ENCODE measurements at places on chromosomes 16 and 17. TPM values are rescaled to one million over a fixed set of nuclear protein-coding genes. Genes with fewer than 3 reads are reported as not detected.

DNA sequence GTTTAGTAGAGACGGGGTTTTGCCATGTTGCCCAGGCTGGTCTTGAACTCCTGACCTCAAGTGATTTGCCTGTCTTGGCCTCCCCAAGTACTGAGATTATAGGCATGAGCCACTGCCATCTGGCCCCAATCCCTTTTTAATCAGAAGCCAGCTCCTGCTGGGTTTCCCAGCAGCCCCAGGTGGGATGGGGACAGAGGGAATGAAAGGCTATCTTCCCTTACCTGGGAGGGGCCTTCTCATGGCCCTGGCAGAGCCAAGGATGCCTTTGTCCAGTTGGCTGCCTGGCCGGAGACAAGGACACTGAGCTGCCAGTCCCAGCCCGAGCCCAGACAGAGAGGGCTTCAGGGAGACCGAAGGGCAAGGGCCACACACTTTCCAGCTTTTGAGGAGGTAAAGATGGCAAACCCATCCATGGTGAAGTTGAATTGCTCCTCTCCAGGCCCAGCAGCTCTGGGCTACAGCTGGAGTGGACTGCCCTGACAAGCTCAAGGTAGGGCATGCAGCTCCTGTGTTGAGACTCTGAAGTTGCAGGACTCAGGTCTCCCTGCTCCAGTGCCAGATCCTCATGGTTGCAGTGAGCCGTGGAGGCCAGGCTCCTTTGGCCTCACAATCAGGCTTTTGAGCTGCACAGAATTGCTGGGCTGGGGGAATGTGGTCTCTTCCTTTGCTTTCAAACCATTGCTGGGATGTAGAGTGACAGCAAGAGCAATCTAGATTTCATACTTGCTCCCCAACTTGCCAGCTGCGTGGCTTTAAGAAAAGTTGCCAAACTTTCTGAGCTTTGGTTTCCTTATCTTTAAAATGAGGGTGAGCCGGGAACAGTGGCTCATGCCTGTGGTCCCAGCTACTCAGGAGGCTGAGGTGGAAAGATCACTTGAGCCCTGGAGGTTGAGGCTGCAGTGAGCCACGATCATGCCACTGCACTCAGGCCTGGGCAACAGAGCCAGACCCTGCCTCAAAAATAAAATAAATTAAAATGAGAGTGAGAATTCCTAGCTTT is 44.5 kb upstream of the IL34 start:
- no peak for DNase-seq

DNA sequence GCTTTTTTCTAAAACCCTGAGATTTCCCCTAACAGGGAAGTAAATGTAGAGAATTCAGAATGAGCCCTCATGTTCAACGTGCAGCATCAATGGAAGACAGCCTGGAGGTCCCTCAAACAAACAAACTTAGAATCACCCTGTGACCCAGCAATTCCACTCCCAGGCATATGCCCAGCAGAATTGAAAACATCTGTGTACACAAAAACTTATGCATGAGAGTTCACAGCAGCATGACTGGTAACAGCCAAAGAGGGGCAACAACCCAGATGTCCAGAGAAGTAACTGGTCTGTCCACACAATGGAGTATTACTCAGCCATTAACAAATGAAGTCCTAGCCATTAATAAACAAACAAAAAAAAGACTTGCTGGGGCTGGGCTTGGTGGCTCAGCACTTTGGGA is 252.7 kb downstream of the PARN start:
- DNase-seq = no peak

DNA sequence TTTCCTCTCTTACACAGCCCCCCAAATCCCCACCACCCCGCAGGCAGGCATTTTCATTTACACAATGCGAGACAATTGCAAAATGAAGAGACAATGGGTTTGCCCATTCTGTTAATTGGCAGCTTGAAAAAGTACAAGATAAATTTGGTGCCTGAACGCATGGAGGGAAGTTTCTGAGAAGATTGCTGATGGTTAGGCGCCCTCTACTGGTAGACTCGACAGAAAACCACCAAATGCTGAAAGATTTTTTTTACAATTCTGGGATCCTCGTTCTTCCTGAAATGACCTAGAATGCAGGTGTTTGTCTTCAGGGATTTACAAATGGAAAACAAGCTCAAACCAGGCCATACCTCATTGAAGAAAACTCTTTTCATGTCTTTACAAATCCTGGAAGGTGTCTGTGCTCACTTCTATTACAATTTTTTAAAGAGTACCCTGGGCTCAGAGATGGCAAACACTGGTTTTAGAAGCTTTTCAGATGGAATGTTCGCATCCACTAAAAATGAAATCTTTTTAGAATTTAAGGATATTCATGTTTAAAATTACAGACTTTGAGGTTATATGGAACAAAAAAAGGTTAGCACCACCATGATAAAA is 338.5 kb downstream of the PMP22 start:
- DNase-seq = peak; percentile 74

GRCh38 chr16:4606354-4606753 is 8.3 kb downstream of the UBALD1 start:
- no peak for DNase-seq

DNA sequence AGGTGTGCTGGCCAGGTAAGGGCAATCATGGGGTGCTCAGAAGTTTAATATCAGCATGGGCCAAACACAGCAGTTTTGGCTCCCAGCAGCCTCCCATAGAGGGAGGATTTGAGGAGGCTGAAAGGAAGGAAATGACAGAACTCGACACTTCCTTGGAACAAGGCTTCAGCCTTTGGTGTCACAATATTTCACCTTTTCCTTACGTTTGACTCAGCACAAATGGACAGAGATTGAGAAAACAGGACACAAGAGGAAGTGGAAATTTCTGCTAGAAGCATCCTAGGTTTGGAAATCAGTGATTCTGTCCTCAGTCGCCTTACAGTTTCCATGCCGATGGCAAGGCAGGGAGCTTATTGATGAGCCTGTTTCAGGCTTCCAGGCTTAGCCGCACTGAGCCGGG is 181.4 kb downstream of the MAF start:
- DNase-seq = no peak

DNA sequence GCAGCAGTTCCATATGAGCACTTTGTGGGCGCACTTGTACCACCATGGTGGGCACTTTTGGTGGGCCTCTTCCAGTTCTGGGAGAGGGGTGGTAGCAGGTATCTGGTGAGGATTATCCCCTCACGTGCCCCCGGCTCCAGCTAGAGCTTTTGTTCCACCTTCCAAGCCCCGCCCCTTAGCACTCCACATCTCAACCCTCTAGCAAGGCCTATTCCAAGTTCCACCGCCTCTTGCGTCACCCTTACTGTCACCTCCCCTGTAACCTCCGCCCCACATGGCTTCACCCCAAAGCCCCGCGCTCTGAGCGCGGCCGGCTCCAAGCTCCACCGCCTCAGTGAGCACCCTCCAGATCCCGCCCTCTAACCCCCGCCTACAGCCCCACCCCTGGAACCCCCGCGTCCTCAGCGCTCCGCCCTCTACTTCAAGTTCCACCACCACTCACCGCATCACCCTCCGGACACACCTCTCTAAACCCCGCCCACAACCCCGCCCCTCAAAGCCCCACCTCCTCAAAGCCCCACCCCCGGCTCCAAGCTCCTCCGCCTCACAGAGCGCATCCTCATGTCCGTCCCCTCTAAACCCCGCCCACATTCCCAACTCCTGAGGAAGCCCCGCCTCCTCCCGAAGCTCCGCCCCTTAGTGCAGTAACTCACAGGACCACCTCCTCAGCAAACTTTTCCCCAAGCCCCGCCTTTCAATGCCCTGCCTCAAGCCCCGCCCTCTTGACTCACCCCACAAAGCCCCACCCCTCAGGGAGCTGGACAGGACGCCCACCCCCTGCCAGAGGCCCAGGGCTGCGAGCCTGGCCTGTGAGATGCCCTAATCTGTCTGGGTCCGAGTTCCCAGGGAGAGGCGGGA is 11.1 kb downstream of the SCN4A start:
- no peak for DNase-seq

- DNase-seq = no peak
Measured at GRCh38 chr16:1984347-1985225, 593 bp downstream of the GFER start.

DNA sequence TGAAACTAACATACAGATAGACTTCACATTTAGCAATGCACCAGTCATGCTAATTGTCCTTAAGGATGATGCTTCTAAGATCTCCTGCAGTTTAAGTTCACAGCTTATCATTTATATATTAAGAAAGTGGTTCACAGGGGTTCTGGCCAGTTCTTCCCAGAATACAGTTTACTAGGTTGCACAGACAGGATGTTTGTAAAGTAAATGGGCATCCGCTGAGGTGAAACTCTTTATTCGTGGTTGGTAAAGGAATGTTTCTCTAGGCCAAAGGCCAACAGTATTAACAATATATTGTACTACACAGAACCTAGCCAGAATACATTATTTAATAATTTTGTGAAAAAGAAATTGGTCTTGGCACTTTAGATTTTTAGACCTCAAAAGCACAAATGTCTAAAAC is 1427.3 kb downstream of the CDH8 start:
- DNase-seq = no peak

GRCh38 chr16:31186930-31187807 is 7.2 kb downstream of the FUS start:
- no peak for DNase-seq

GRCh38 chr17:78314683-78315354 is 45.1 kb downstream of the SOCS3 start:
- no peak for DNase-seq

GRCh38 chr17:76106703-76107102 is 3.1 kb upstream of the EXOC7 start:
- peak; percentile 32 for DNase-seq

DNA sequence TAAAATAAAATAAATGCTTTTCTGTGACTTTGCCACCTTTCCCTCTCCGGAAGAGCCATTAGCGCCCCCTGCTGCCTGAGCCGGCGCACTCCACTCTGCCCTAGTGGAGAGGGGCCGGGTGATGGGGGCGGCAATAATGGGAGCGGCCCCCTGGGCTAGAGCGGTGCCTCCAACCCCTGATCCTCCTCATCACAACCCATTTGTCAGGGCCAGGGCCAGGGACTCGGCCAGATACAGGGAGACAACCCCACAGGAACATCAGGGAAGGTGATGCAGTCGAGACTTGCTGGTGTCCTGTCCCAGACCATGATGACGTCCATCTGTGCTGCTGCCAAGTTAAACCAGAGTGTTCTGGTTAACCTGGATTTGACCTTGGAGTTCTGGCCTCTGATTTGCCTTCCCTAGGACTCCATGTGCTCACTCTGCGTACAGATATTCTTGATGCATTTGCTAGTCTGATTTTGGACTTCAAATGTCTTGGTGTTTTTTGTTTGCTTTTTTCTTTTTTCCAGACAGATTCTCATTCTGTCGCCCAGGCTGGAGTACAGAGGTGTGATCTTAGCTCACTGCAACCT is 46.1 kb upstream of the BPTF start:
- peak; percentile 77 for DNase-seq

DNA sequence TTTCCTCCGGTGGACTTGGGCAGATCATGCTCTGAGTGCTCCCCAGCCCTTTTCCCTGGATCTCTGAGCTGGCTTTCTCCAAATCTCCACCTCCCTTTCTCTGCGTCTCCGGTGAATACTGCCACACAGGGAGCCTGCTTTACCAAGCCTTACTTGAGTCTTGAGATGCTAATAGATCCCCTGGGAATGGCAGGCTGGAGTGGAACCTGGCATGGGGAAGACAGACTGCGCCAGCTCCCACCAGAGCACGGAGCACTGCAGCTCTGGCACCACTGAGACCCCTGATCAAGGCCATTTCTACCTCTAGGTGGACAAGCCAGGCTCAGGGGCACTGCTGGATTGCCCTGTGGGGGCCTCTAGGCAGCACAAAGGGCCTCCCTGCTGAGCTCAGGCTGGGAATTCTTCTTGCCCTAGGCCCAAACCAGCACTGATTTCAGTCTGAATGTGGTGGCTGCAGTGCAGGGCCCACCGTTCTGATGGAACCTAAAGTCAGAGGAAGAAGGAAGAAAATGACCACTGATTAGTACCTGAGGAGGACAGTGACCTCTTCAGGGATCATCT is 74.3 kb upstream of the CRHR1 start:
- no peak for DNase-seq

DNA sequence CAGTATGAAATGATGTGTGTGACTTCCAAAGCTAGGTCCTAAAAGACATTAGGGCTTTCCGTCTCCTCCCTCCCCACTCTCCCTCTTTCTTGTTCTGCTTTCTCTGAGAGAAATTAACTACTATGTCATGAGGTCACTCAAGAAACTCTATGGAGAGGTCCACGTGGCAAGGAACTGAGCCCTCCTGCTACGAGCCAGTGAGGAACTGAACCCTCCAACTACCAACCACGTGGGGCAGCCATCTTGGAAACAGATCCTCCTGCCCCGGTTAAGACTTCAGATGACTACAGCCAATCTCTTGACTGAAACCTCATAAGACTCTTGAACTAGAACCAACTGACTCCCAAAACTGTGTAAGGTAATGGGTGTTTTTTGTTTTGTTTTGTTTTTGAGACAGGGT is 4.2 kb upstream of the ALOX15 start:
- DNase-seq = no peak

DNA sequence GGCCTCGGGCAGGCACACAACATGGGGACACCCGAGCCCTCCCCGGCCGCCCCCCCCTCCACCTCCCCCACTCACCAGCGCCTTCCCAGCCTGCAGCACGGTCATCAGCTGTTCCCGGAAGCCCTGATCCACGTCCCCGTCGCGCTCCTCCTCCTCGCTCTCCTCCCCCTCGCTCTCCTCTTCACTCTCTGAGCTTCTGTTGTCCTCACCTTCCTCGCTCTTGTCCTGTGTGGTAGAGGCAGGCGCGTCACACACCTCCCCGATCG is 10.3 kb downstream of the MYBBP1A start:
- no peak for DNase-seq

GRCh38 chr16:50274326-50275097 is 8.2 kb downstream of the ADCY7 start:
- DNase-seq = no peak

DNA sequence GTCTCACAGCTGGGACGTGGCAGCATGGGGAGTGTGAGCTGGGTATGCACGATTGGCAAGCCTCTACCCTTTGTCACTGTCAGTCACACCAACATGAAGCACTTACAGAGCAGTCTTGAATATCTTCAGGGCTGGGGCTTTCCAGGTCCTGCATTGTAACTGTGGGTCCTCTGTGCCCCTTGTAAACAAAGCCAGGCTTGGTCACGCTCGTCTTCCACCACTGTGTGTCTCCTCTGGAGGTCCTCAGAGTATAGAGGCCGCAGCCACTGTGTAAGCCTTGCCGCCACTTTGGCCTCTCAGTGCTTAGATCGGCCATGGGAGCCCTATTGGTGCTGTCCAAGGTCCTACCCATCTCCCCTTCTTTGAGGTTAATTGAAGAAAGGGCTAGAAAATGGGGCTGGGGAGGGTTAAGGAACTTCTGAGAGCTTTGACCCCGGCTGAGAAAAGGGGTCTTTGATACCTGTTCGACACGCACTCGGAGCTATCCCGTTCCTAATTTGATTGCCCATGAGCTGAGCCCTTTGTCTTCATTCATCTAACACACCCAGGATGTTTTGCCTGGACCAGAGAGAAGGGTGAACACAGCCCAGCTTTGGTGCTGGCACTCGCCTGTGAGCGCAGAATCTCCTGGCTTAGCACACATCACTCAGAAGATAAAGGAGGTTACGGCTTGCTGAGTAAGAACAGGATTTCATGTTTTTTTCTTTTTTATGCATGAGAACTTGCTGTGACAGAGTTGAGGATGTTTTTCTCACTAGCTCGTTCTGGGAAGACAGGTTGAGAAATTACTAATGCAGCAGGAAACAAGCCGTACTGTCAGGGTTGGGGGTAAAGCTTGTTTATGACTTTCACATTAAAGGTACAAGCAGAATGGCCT is 267.9 kb downstream of the CPPED1 start:
- DNase-seq = peak; percentile 30

The CCR7 gene
- polyA plus RNA-seq = 0.53 TPM

The RARA gene
- polyA plus RNA-seq = 53.1 TPM

The SLC6A4 gene
- polyA plus RNA-seq = 1.4 TPM

The FAM20A gene
- 7.5 TPM for polyA plus RNA-seq

The PRDM7 gene
- polyA plus RNA-seq = not detected

The CDT1 gene
- polyA plus RNA-seq = 9.8 TPM

The CBX4 gene
- polyA plus RNA-seq = 5.9 TPM

The STH gene
- not detected for polyA plus RNA-seq
